ENCODE measurements at places on chromosomes 11 and 22.

DNA sequence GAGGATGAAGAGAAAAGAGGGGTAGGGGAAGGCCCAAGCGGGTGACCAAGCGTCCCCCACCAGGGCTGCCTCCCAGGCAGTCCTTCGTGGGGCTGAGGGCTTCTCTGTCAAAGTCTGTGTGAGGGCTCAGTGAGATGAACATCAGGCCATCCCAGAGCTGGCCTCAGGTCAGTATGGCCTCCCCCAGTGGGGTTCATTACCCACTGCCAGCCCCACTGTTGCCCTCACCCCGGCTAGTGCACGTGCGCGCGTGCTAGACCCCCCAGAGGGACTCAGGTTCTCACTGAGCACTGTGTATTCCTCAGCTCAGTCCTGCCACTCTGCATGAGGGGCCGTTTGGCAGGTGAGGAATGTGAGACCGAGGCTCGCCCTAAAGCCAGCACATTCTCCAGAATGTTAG lies 3.3 kb downstream of the KDELR3 start:
- no peak for DNase-seq

DNA sequence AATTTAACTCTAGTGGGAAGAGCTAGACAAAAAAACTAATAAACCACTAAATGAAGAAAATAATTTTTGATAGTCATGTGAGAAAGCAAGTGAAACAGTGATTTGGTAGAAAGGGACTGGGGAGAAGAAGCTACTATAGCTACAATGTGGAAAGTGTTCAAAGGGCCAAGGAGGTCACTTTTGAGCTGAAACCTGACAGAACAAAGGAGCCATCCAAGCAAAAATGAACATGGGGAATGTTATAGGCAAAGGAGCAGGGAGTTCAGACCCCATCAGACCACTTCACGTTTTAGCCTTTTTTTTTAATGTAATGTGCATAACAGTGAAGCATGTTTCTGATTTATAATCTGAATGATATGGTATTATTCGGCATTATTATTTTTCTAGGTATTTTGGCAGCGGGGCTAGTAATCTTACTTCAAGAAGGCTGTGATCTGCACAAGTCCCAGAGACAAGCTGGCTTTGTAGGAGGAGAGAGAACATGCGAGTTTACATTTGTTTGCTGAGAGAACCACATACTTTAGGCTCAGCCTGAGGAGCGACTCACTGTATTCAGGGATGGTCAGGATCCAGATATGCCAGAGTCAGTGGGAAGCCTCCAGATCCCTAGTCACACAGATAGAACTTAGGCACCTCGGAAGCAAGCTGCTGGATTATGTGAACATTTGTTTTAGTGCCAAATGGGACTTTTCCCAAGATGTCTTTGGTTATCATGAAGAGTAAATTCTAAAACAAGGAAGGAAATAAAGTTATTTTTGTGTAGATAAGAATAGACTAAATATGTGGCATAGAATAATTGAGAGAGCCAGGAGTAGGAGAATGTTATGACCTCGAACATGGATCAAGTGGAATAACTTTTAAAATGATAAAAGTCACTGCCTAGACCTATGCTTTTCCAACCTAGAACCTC lies 118.6 kb downstream of the TRIM44 start:
- no peak for DNase-seq

DNA sequence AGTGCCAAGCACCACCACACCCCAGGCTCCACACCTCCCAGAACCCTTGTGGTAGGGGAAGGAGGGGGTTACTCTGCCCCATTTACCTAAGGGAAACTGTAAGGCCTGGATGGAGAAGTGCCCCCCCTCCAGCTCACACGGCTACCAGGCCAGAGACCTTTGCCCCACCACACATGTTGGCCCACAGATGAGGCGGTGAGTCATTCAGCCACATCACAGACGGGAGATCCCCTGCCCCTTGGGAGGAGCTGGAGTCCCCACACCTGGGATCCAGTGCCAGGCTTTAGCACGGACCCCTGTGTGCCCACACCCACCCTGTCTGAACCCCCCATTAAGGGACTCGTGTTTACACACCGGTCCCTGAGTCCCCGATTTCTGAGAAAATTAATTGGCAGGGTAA lies 24.9 kb downstream of the CDKN1C start:
- no peak for DNase-seq

DNA sequence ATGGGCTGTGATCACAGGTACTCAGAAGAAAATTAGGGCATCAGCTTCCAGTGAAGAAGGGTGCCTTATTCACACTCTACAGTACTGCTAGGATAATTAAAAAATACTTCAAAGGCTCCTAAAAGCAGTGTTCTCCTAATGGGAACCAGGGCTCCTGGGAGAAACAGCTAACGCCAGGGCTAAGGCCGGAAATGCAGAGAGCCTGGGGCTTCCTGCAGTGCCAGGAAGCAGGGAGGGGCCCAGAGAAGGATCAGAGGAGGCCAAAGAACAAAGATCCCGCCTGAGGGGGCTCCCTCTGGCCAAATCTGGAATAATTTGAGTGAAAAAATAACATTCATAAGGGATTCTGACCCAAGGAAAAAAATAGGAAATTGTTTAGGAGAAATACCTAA lies 27.5 kb downstream of the TOLLIP start:
- DNase-seq: no peak

DNA sequence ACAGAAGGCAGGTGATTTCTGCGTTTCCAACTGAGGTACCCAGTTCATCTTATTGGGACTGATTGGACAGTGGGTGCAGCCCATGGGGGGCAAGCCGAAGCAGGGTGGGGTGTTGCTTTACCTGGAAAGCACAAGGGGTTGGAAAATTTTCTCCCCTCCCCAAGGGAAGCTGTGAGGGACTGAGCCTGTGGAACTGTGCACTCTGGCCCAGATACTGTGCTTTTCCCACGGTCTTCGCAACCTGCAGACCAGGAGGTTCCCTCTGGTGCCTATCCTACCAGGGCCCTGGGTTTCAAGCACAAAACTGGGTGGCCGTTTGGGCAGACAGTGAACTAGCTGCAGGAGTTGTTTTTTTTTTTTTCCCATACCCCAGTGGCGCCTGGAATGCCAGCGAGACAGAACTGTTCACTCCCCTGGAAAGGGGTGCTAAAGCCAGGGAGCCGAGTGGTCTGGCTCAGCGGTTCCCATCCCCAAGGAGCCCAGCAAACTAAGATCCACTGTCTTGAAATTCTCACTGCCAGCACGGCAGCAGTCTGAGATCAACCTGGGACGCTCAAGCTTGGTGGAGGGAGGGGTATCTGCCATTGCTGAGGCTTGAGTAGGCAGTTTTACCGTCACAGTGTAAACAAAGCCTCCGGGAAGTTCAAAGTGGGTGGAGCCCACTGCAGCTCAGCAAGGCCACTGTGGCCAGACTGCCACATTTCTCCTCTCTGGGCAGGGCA lies 97.2 kb downstream of the JRKL start:
- no peak for DNase-seq

DNA sequence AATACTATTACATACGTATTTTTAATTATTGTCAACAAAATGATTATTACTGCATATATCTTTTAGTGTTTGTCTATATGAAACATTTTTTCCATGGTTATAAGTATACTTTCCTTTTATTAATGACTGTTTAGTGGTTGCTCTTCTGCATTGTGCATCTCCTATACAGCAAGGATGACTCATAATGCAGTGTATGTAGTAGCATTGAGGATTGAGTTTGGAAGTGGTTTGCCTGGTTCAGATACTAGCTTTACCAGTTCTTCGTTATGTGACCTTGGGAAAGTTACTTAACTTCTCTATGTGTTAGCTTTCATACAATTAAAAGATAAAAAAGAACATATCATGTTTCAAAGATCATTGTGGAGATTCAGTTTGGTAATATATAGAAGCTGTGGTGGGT lies 44.1 kb downstream of the CHORDC1 start:
- no peak for DNase-seq

DNA sequence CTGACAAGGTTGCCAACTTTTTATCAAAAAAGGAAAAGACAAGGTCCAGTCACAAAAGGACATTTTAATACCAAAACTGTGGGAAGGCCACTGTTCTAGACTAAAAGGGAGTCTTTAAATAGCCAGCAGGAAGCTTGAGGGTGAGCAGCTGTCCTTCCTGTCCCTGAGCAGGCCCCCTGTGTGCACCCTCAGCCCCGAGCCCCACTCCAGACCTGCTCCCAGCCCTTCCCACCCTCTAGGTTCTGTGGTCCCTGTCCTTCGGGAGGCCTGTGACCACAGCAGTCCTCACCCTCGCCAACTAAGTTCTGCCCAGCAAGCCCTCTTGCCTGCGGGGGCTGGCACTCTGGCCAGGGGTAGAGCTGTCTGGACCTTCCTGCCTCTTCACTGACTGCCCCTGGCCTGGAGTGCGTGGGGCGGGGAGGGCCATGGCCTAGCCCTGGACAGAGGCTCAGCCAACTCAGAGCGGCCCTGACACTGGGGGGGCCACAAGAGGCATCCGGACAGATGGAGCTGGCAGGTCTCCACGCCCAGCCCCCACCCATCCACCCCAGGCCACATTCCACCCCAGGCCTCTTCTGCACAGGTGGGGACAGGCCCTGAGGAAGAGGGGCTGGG lies 1.6 kb upstream of the PLXNB2 start:
- DNase-seq: no peak

GRCh38 chr11:126832387-126832786 lies 168.2 kb downstream of the KIRREL3 start:
- DNase-seq: no peak

All from hypothalamus (tissue), 51 donors.